Stimulated activated CD8-positive, alpha-beta memory T cell treated with anti-CD3 and anti-CD28 coated beads, Interleukin-4, amount 100 ng/mL, for 48 hours (primary cell): ENCODE measurements at places on chromosomes 2 and 18.

DNA sequence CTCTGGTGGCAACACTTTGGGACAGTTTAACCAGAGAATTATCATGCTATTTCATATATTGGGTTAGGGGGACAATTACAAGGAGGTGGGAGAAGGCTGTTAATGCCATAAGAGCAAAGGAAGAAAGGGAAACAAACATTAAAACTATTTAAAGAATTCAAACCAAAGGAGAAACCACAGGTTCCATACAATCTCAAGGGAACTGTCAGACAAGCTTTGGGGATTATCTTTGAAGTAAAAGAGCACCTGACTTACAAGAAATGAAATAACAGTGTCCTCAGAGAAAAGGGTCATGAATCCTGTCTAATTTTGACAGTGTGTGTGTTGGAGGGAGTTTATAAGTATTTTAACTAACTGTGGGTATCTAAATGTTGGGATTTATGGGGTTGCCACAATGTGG, 44.4 kb downstream of the CERS6 start:
- no peak for DNase-seq

DNA sequence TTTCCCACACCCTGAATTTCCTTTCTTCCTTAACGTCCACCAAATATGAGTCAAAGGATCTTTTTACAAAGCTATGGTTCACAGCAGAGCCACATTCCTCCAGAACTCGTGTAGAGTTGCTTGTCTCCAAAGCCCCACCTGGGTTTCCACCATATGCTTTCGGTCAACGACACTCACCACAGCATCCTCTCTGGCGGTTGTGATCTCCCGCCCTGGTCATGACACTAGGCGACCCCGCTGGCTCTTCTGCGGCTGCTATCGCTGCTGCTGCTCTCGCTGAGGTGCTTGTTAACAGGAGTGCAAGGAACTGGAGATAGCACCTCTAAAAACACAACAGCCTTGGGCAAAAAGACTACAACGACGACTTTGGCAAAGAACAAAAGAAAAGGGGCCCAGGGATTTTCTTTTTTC, 340 bp downstream of the SLC40A1 start:
- peak; percentile 40 for DNase-seq

DNA sequence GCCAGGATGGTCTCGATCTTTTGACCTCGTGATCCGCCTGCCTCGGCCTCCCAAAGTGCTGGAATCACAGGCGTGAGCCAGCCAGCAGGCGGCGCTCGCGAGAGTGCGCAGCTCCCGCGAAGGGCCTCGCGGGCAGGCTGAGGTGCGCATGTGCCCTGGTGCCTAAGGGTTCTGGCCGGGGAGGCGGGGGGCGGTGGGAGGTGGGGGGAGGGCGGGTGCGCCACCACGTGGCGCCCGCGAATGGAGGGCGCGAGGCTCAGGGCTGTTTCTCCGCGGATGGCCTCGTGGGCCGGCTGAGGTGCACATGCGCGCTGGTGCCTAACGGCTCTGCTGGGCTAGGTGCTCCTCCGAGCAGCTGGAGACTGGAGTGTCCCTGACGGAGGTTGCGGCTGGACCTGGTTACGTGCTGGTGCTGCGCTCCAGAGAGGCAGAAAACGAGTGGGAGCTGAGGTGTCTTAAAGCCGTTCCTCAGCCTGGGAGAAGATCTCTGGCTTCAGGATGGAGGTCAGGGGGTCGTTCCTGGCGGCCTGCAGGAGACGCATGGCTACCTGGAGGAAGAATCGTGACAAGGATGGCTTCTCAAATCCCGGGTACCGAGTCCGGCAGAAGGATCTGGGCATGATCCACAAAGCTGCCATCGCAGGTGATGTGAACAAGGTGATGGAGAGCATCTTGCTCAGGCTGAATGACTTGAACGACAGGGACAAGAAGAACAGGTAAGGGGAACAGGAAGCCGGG, at the start of gene ANKRD62:
TSS of gene ANKRD62 (plus strand) at position 324 of the 738 bp plus-strand sequence. CDS start at position 499, 175 bp downstream.
- no peak for DNase-seq

- DNase-seq, result peak; percentile 58
These were observed 2.9 kb upstream of the PTPN4 start for GRCh38 chr2:119756837-119757236.

- DNase-seq, result no peak
These were observed 746.3 kb upstream of the CHAC2 start for GRCh38 chr2:53021292-53021691.

- DNase-seq, result no peak
These were observed 143.8 kb downstream of the GALNT14 start for GRCh38 chr2:30994227-30995056.

- DNase-seq, result peak; percentile 54
These were observed 776 bp downstream of the EMILIN2 start for GRCh38 chr18:2847317-2848246.

DNA sequence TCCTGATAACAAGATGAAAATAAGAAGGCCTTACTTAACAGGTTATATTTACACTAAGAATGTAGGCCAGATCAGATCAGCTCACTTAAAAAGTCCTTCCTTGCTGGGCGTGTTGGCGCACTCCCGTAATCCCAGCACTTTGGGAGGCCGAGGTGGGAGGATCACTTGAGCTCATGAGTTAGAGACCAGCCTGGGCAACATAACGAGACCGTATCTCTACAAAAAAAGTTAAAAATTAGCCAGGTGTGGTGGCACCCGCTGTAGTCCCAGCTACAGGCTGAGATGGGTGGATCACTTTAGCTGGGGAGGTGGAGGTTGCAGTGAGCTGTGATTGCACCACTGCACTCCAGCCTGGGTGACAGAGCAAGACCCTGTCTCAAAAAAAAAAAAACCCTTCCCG, 53.2 kb upstream of the SOS1 start:
- no peak for DNase-seq

DNA sequence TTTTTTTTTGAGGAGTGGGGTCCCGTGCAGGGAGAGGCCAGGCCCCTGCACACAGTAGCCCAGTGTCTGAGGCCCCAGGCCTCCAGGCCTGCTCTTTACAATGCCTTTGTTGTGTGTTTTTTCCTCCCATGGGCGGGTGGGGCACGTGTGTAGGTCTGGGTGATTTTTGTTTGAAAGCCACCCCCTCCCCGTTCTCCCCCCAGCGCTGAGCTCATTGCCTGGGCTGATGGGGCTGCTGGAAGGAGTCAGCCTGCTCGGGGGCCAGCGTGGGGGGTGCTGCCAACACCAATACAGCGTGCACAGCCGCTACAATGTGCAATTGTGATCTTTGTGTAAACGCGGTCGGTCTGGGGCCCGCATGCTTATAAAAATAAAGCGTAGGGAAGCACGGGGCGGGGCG, 142.7 kb downstream of the DYSF start:
- no peak for DNase-seq

GRCh38 chr18:56770873-56771272, 119.7 kb downstream of the WDR7 start:
- no peak for DNase-seq

DNA sequence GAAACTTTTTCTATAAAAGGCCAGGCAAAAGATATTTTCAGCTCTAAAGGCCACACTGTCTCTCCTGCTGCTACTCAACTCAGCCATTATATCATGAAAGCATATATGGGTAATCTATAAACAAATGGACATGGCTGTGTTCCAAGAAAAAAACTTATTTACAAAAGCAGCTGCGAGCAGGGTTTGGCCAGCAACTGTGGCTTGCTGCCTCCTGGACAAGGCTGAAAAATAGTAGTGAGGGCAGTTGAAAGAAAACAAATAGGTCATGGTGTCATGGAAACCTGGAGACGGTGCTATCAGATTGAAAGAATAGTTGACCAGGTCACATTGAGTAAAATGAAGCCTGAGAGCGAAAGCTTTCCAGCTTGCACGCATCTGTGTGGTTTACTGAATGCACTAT, 89.2 kb upstream of the LRATD1 start:
- DNase-seq, result no peak

GRCh38 chr2:96697476-96697875, 42.4 kb downstream of the LMAN2L start:
- DNase-seq, result no peak

DNA sequence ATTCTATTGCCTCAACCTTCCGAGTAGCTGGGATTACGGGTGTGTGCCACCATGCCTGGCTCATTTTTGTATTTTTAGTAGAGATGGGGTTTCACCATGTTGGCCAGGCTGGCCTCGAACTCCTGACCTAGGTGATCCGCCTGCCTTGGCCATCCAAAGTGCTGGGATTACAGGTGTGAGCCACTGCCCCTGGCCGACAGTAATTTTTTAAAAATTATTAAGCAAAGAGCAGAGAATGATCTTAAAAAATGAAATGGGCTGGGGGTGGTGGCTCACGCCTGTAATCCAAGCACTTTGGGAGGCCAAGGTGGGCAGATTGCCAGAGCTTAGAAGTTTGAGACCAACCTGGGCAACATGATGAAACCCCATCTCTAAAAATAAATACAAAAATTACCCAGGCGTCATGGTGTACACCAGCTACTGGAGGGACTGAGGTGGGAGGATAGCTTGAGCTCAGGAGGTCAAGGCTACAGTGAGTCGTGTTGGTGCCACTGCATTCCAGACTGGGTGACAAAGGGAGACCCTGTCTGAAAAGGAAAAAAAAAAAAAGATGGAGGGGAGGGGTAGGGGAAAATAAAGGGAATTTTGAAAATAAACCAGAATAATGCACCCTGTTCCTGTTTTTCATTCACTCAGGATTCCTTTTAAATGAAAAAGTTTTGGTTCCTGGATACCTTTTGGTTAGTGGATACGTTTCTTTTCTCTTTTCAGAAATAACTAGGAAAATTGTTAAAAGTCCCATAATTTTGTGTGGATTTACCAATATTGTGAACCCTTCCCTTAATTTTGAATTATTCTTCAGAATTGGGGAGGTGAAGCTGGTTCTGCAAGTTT, 33.9 kb downstream of the MAP4K4 start:
- DNase-seq, result no peak

GRCh38 chr2:153872311-153873051, 759 bp downstream of the GALNT13 start:
- DNase-seq, result no peak

DNA sequence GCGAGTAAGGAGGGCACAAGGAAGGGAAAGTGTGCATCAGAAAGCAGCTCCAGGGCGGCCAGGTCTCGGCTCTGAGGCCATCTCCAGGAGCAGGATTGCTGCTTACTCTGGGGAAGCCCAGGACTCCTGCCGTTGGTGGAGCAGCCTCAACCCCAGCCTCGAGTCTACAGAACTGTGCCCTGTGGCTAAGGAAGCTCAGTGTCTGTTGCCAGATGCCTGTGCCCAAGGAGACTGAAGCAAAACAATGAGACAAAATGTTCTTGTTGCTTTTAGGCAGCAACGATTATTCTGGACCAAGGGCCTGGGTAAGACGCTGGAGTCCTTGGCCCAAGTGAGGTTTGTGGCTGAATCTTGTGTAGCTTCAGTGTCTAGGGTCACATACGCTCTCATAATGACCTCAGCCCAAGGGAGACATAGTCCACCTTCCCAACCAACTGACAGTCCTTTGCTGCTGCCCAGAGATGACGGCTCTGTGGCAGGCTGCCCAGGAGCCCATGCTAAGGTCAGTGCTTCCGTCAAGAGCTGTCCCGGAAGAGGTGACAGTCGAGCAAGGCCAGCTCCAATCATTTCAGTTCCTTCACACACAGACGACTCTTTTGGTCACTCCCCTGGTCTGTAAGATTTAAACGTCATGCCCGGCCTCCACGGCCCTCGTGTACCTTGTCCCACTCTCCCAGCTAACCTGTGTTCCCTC, 223.8 kb downstream of the TTC32 start:
- DNase-seq, result no peak

DNA sequence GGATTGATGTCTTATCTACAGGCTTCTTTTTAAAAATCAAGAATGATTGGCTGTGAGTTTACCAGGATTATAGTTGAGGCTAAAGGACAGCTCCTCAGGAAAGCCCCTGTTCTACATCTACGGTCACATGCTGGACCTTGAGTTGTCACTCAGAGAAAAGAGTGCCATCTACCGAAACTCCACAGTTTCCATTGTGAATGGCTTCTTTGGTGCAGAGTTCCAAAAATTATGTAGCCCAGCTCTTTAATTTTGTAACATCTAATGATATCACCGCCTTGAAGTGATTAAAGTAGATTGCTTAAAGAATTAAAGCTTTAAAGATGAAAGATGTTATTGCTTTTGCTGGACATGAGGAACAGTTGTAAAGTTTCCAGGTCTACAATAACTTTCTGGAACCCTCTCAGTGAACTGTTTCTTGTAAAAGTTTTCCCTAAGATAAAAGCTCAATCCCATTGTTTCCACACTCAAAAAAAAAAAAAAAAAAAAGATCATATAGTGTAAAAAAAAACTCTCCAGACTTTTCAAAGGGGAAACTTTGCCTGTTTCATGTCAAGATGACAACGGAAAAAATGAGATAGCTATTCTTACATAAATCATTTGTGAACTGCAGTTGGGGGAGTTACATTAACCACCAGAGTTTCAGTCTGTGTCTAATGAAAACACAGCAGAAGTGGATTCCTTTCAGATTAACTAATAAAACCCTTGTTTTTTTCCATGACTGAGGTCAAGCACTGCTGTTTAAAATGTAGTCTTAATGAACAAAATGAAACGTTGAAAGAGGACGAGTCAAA, 4.3 kb downstream of the COL3A1 start:
- no peak for DNase-seq
